SJSA1 (cell line): ENCODE measurements at places on chromosomes 6 and 20. TPM values are rescaled to one million over a fixed set of nuclear protein-coding genes. Genes with fewer than 3 reads are reported as not detected.

- peak overlapping the region; percentile 97 for H3K27ac ChIP-seq
- peaks cover 83% of the 10 kb centered on the region for H3K4me1 ChIP-seq
- no peaks in the 10 kb centered on the region for H3K27me3 ChIP-seq
- DNase-seq, result peak; percentile 64
- peaks cover 23% of the 10 kb centered on the region for H3K36me3 ChIP-seq
Observed at GRCh38 chr6:680666-681340, 12.1 kb downstream of the EXOC2 start.

DNA sequence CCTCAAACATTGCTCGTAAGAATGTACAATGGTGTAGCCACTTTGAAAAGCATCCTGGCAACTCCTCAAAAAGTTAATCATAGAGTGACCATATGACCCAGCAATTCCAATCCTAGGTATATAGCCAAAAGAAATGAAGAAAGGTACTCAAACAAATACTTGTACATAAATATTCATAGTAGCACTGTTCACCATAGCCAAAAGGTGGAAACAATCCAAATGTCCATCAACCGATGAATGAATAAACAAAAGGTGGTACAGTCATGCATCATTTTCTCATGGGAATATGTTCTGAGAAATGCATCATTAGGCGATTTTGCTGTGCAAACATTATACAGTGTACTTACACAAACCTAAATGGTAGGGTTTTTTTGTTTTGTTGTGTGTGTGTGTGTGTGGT, 74.4 kb upstream of the TBC1D7 start:
- DNase-seq, result no peak
- H3K4me3 ChIP-seq, result no peak overlapping the region
- H3K27ac ChIP-seq, result no peak overlapping the region
- H3K36me3 ChIP-seq, result no peaks in the 10 kb centered on the region
- 0 out of 2 replicates have a peak, but pooled peaks cover 4% of the 10 kb centered on the region for H3K4me1 ChIP-seq
- H3K27me3 ChIP-seq, result no peaks in the 10 kb centered on the region

- H3K27ac ChIP-seq, result no peak overlapping the region
- no peak for DNase-seq
- H3K4me3 ChIP-seq, result no peak overlapping the region
- 0 out of 2 replicates have a peak, but pooled peaks cover 4% of the 10 kb centered on the region for H3K27me3 ChIP-seq
- no peaks in the 10 kb centered on the region for H3K36me3 ChIP-seq
Observed at GRCh38 chr20:40892642-40893041, 136.0 kb upstream of the TOP1 start.

DNA sequence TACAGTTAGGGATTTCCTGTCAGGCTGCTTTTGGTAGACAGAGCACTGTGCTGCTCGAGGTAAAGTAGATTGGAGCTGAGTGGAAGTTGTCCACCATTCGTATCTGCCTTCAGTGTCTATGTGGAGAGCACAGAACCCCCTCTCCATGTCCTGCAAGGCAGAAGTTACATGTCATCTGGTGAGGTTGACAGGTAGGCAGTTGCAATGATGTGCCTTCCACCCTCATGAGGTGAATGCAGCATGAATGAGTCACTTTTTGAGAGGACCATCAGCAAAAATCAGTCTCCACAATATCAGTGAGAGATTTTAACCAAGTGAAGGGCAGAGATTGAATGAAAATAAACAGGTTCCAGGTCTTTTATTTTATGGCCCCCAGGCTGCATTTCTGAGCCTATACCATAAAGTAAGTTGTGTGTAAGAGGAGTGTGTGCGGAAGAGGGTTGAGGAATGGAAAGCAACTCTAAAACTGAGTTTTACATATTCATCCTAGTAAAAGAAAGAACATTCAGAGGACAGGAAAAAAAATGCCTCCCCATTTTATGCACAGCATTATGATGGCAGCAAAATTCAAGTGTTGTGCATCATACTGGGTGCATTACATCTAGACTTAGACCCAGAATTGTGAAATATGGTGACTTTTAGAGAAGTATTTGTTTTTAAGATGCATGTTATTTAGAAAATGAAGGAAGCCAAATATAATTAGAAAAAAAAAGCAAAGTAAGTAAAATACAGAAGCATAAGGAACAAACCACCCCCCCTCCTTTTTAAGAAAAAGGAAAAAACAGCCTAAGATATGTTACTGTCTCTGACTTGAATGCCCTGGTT, 15.8 kb downstream of the TRAPPC3L start:
- no peak overlapping the region for H3K27ac ChIP-seq
- no peaks in the 10 kb centered on the region for H3K36me3 ChIP-seq
- H3K27me3 ChIP-seq, result peaks cover 5% of the 10 kb centered on the region; the same call in 1 of the 2 replicates
- H3K4me1 ChIP-seq, result peaks cover 35% of the 10 kb centered on the region
- no peak overlapping the region for H3K4me3 ChIP-seq
- no peak for DNase-seq

- no peaks in the 10 kb centered on the region for H3K27me3 ChIP-seq
- no peak for DNase-seq
- H3K4me3 ChIP-seq, result no peak overlapping the region
- no peaks in the 10 kb centered on the region for H3K36me3 ChIP-seq
- peak overlapping the region; percentile 18 for H3K27ac ChIP-seq
Observed at GRCh38 chr6:159983641-159984080, 14.8 kb downstream of the IGF2R start.

SLC17A1 gene
- not detected in 2 replicates for total RNA-seq

HSPA1B gene
- total RNA-seq, result 218 and 257 TPM in 2 replicates

ANGPT4 gene
- total RNA-seq, result not detected in 2 replicates

STX11 gene
- 8.2 and 9.7 TPM in 2 replicates for total RNA-seq

GRCh38 chr6:98981473-98981872, 33.7 kb upstream of the FBXL4 start:
- no peaks in the 10 kb centered on the region for H3K36me3 ChIP-seq
- H3K27me3 ChIP-seq, result no peaks in the 10 kb centered on the region
- no peak overlapping the region for H3K4me3 ChIP-seq
- no peak overlapping the region for H3K27ac ChIP-seq

BICRAL gene
- 2.2 and 4.0 TPM in 2 replicates for total RNA-seq

DNA sequence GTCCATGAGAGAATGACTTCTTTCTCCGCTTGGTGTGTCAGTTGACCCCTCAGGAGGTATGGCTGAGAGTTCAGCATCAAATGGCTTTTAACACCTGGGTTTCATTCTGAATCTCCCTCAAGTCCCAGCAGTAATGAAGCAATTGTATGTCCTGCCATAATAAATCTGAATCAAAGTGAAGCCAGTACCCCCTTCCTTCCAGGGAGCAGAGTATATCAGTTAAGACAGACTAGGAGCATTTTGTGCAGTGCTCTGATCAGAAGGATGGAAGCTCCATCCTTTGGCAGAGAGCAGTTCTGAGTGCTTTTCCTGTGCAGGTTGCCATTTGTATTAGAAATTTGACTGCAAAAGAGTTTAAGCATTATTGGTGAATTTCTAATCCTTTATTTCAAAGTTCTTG, 46.9 kb upstream of the SPACA1 start:
- H3K4me1 ChIP-seq, result no peaks in the 10 kb centered on the region
- H3K27me3 ChIP-seq, result peaks cover 6% of the 10 kb centered on the region; the same call in 1 of the 2 replicates
- no peak for DNase-seq
- no peaks in the 10 kb centered on the region for H3K36me3 ChIP-seq
- no peak overlapping the region for H3K27ac ChIP-seq

DNA sequence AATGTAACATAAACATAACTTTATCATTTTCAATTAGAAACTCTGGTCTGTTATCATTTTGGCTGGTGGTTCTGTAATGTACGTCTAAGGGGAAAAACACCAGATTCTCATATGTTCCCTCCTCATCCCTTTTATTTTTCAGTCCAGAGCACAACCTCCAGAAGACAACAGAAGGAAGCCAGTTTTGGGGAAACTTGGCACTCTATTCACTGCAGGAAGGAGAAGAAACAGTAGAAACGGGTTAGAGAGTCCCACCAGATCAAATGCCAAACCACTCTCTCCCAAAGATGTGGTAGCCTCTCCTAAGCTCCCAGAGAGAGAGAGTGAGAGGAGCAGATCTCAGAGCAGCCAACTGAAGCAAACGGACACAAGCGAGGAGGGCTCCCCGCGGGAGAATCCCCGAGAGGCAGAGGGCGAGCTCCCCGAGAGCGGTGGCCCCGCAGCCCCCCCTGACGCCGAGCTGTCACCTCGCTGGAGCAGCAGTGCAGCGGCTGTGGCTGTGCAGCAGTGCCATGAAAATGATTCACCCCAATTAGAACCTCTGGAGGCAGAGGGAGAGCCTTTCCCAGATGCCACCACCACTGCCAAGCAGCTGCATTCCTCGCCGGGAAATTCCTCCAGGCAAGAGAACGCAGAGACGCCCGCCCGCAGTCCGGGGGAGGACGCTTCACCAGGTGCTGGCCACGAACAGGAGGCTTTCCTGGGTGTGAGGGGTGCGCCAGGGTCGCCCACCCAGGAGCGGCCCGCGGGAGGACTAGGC, 117.8 kb downstream of the RTN4IP1 start:
- peak overlapping the region; percentile 92 for H3K27ac ChIP-seq
- peaks cover 6% of the 10 kb centered on the region for H3K36me3 ChIP-seq
- peak overlapping the region; percentile 90 for H3K4me3 ChIP-seq
- no peaks in the 10 kb centered on the region for H3K27me3 ChIP-seq
- peak; percentile 65 for DNase-seq
- H3K4me1 ChIP-seq, result peaks cover 34% of the 10 kb centered on the region

- no peaks in the 10 kb centered on the region for H3K36me3 ChIP-seq
- no peak for DNase-seq
- H3K4me1 ChIP-seq, result no peaks in the 10 kb centered on the region
- H3K27me3 ChIP-seq, result no peaks in the 10 kb centered on the region
Observed at GRCh38 chr6:39152262-39152661, 37.3 kb upstream of the SAYSD1 start.

- H3K27ac ChIP-seq, result no peak overlapping the region
- H3K4me1 ChIP-seq, result peaks cover 17% of the 10 kb centered on the region
- H3K4me3 ChIP-seq, result no peak overlapping the region
Observed at GRCh38 chr6:12163149-12163548, 127.0 kb upstream of the EDN1 start.

GRCh38 chr20:6718662-6719368, 48.7 kb upstream of the BMP2 start:
- no peaks in the 10 kb centered on the region; the same call in 1 of the 2 replicates for H3K27me3 ChIP-seq
- H3K4me1 ChIP-seq, result peaks cover 6% of the 10 kb centered on the region; the same call in 1 of the 2 replicates
- peak; percentile 45 for DNase-seq
- H3K36me3 ChIP-seq, result no peaks in the 10 kb centered on the region

DNA sequence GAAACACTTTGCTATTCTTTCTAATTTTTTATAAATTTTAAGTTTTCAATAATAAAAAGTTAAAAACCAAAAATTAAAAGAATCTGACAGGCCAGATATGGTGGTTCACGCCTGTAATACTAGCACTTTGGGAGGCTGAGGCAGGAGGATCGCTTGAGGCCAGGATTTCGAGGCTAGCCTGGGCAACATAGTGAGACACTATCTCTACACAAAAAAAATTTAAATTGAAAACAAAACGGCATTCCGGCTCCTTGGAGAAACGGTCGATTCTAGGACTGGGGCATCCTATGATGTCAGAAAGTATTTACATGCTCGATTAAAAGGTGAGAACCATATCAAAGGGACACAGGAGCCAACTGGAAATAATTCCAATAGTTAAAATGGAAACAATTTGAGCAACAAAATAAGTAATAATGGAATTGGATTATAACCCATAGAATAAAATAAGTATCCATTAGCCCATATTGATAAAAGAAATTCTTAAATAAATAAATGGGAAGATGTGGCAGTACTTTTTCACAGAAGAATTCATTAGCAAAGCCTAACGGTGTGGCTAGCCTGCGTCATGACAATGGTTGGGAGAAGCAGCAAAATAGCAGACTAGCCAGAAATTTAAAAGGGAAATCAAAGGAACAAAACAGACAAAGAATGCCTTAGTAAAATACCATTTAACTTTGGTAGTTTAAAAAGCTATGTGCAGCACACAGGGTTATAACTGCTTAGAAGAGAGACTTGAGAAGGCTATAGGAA, 21.3 kb downstream of the HLA-E start:
- DNase-seq, result no peak
- H3K4me3 ChIP-seq, result no peak overlapping the region
- no peak overlapping the region for H3K27ac ChIP-seq
- H3K36me3 ChIP-seq, result no peaks in the 10 kb centered on the region
- no peaks in the 10 kb centered on the region for H3K27me3 ChIP-seq
- H3K4me1 ChIP-seq, result peaks cover 7% of the 10 kb centered on the region

TGM3 gene
- 4.2 and 5.3 TPM in 2 replicates for total RNA-seq

DNA sequence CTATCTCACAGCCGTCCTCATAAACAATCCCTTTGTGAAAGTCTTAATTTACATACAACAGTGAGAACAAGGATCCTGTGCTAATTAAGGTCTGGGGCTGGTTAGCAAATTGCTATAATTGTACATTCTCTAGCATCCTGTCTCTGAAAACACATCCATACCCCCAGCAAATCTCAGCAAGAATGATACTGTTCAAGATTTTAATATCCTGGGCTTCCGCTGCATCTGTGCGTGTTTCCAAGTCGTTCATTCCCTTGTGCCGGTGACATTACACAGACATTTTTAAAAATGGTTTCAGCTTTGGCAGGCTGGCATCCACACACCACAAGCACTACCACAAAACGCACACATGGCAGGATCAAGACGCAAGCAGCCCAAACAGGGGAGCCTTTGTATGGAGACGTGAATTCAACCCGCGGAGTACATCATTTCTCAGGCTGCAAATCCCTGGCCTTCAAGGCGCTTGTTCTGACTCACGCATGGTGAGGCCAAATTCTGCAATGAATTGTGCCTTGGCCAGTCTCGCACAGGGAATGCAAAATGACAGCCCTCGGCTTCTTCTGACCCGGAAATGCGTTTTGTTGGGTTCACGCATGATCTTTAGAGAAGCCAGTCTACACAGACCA, 20.3 kb downstream of the ZMYND8 start:
- H3K4me1 ChIP-seq, result peaks cover 47% of the 10 kb centered on the region
- peaks cover 32% of the 10 kb centered on the region for H3K36me3 ChIP-seq
- DNase-seq, result no peak
- H3K4me3 ChIP-seq, result no peak overlapping the region
- H3K27ac ChIP-seq, result peak overlapping the region; percentile 94

GRCh38 chr6:165049362-165049761, 260.0 kb downstream of the C6orf118 start:
- no peaks in the 10 kb centered on the region for H3K27me3 ChIP-seq
- no peak overlapping the region for H3K27ac ChIP-seq
- peak; percentile 59 for DNase-seq
- no peaks in the 10 kb centered on the region for H3K36me3 ChIP-seq

GRCh38 chr20:63639093-63639975, 12.4 kb upstream of the GMEB2 start:
- H3K27ac ChIP-seq, result no peak overlapping the region
- peaks cover 11% of the 10 kb centered on the region for H3K4me1 ChIP-seq
- H3K27me3 ChIP-seq, result peaks cover 12% of the 10 kb centered on the region
- H3K4me3 ChIP-seq, result no peak overlapping the region
- no peaks in the 10 kb centered on the region for H3K36me3 ChIP-seq
- DNase-seq, result no peak

GRCh38 chr6:292506-293192, 362 bp downstream of the DUSP22 start:
- H3K36me3 ChIP-seq, result 0 out of 2 replicates have a peak, but pooled peaks cover 2% of the 10 kb centered on the region
